ENCODE measurements at places on chromosomes 6 and 20.

DNA sequence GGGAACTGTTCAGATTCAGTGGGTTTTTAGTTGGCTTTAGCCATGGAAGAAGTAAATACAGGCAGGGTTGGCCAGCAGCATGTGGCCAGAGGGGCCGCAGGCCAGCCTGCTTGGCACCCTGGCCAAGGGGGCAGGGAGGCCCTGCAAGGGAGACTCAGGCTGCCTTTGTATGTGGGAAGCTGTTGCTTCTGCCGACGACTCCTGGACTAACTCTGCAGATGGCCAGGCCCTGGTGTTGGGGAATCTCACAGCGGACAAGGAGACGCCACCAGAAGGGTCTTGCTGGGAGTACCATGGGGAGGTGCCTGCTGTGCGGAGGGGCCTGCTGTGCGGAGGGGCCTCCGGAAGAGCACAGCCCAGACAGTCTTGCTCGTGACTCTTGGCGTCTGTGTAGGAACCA, 25.2 kb downstream of the PYGB start:
- DNase-seq = no peak

- no peak for DNase-seq
Measured at GRCh38 chr6:15518878-15519277, 143.9 kb downstream of the DTNBP1 start.

GRCh38 chr6:161439093-161439492, 165.2 kb upstream of the AGPAT4 start:
- DNase-seq = peak; percentile 89

DNA sequence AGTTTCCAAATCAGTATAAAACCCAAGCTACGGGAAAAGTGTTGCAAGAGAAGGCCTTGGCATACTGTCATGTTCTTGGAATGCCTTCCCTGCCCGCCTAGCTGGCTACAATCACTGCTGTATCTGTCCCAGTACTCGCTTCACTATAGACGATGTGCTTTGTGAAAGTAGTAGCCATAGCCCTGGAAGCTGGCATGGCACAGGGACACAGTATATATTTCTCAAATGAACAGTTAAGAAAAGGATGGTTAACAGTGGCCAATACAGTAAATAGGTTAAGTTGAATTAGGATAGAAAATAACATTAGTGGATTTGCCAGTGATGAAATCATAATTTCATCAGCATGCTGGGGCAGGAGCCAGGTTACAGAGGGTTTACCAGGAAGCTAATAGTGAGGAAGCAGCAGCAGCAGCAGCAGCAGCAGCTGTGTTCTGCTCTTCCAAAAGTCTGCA, 499.3 kb downstream of the CDKAL1 start:
- DNase-seq = peak; percentile 84

- no peak for DNase-seq
Measured at GRCh38 chr6:402901-403658, 11.5 kb downstream of the IRF4 start.

- DNase-seq = no peak
Measured at GRCh38 chr6:81843302-81843701, 90.8 kb upstream of the TENT5A start.

DNA sequence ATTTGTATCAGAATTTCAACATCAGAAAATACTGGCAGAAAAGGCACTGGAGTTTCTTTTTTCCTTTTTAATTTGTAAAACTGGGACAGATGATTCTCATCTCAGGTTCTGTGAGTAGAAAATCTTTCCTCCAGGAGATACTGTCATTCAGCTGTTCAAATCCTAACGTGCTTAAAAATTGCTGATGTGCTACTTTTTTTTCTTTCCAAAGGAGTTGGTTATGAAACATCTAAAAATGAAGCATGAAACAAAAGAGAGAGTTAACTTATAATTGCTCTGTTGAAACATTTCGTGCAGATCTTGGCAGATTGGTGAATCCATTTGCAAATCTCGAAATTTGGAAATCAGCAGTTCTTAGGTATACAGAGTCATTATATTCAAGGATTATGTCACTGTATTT, 622.6 kb downstream of the RNF144B start:
- no peak for DNase-seq

- peak; percentile 62 for DNase-seq
Measured at GRCh38 chr20:47999166-47999565, 213.9 kb upstream of the SULF2 start.

GRCh38 chr20:61487346-61487996, 235.4 kb downstream of the CDH4 start:
- DNase-seq = no peak

GRCh38 chr6:47380251-47380650, 70.5 kb upstream of the TNFRSF21 start:
- DNase-seq = no peak

DNA sequence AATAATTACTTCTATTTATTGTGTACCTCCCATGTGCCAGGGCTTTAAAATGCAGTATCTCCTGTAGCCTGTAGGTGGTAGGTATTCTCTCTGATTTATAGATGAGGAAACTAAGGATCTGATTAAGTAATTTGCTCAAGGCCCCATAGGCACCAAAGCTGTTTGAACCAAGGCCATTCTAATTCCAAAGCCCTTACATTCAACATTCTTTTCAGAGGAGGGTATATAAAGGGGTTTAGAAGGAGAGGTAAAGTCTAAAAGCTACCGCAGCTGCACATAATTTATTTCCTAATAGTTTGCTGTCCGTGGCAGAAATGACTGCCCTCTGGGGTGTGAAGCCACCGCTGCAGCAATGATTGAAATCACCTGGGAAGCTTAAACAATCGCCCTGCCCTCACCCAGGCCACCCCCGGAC, 95.0 kb upstream of the FAM8A1 start:
- peak; percentile 36 for DNase-seq

- peak; percentile 35 for DNase-seq
Measured at GRCh38 chr6:1240766-1241318, 71.1 kb upstream of the FOXQ1 start.

GRCh38 chr6:33839399-33840047, 35.7 kb upstream of the MLN start:
- no peak for DNase-seq

GRCh38 chr20:31968291-31969126, 558 bp downstream of the XKR7 start:
- DNase-seq = peak; percentile 51

DNA sequence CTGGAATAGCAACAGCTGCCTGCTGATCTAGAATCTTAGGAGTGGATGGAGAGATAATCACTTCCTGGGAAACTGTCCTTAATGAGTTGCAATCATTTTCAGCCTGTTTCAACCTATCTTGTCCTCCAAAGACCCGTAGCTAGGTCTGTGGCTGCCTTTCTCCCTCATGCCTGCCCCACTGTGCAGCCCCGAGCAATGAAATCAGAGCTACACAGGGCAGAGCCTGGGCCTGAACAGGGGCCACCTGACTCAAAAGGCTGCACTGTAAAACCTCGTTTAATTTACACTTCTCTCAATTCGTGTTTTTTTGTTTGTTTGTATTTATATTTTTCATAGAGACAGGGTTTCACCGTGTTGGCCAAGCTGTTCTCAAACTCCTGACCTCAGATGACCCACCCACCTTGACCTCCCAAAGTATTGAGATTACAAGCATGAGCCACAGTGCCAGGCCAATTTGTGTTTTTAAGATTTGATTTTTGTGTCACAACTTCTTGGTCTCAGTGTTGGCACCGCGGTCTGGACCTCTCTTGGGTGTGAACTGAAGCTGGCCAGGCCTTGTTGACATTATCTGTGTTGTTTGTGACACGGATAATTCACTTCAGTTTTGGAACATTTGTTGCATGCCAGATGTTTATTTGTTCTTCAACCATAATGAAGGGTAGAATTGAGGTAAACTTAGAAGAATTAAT, 21.5 kb downstream of the GGTLC1 start:
- no peak for DNase-seq

DNA sequence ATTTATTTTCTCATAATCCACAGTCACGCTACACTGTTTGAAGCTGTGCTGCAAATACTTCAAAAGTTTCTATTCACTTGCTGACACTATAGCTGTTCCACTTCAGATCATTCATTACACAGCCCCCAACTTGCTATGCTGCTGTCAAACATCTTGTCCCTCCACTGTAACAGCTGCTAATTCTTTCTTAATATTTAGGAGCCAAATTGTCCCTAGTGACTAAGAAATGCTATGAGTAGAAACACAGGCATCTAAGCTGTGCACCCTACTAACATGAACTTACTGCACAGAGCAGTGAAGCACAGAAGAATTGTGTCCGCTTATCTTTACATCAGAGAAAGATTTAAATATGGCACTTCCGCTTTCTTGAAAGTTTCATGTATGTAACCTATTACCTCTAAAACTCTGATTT, 91.3 kb downstream of the PDE10A start:
- peak; percentile 26 for DNase-seq

GRCh38 chr20:25573288-25574251, 11.8 kb downstream of the NINL start:
- peak; percentile 31 for DNase-seq

DNA sequence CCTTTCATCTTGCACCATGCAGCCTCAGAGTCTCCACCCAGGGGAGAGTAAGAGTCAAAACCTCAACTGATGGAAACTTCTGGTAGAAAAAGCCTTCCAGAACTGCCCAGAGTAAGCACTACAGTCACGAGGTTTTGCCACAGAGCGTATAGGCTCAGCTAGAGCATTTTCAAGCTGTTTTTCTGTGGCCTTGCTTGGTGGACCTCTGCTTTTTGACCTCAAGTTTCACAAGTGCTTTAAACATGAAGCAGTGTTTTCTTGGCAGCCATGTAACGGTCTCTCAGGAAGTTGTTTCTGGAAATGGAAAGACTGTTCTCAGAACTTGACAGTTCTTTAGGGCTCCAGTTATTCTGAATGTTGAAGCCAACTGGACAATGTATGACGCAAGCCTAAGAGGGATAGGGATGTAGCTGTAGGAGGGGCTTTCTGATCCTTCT, 146.5 kb downstream of the ZDHHC14 start:
- DNase-seq = no peak

DNA sequence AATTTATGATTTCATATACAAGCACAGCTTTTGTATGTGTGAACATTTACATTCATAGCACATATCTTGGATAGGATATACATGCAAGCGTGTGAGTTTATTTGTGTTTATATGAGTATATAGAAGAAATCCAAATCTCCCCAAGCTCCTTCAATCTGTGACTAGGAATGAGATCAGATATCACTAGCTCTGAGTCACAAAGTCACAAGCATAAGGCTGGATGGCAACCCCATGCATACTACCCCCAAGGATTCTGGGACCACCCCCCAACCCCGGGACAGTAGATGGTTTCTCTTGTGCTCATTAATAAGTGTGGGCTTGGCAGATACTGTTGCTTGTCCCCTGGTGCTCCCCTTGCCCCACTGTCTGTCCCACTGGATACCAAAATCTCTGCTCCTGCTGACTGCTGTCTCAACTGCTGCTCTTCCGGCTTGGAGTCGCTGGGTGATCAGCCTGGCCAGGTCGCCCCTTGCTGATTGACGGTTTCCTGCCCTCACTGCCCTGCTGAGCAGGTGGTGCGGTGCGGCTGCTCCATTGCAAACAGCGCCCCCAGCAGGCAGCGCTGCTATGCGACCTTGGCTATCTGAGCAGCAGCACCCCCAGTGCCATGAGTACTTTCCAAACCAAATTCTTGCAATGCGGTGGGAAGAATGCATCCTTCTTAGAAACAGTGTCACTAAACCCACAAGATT, 279.4 kb downstream of the CD83 start:
- DNase-seq = peak; percentile 18

GRCh38 chr6:35164277-35164676, 23.1 kb upstream of the TCP11 start:
- no peak for DNase-seq

GRCh38 chr6:99575544-99576227, 7.2 kb upstream of the CCNC start:
- no peak for DNase-seq

GRCh38 chr6:145736661-145737144, 1.4 kb upstream of the EPM2A start:
- DNase-seq = no peak

GRCh38 chr6:5424726-5425125, 163.4 kb downstream of the FARS2 start:
- DNase-seq = peak; percentile 61

- DNase-seq = no peak
Measured at GRCh38 chr6:43515808-43516207, 918 bp downstream of the YIPF3 start.

DNA sequence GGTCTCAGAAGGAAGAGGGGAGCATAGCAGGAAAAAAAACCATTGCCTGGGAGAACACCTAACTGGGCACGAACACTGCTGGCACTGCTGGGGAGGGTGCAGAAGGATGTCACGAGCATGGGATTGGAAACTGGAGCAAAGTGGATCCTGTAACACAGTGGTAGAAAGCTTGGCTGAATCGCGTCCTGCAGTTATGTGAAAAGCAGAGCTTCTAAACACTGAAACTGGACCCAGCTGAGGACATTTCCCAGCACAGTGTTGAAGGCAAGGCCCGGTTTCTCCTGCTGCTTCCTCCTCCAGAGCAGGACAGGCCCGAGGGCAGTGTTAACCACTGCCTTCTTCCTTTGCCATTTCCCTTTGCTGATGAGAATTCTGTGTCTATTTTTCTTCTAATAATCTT, 6.7 kb downstream of the APMAP start:
- DNase-seq = no peak

- DNase-seq = no peak
Measured at GRCh38 chr6:25925876-25926275, 4.6 kb downstream of the SLC17A2 start.

GRCh38 chr20:25071734-25072133, 10.2 kb downstream of the VSX1 start:
- DNase-seq = no peak

DNA sequence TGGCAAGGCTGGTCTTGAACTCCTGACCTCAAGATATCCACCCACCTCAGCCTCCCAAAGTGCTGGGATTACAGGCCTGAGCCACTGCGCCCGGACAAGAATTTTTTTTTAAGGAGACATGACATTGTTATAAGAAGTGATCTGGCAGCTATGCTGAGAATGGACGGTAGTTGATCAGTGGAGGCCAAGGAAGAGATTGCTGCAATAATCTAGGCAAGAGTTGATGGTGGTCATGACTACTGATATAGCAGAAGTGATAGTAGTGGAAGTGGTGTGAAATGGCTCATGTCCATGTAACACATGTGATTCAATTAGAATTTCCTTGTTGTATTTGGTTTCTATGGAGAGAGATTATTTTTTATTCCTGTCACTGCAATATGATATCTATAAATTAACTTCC, 125.3 kb upstream of the CCN2 start:
- no peak for DNase-seq

GRCh38 chr20:38059832-38060231, 26.3 kb downstream of the RPRD1B start:
- DNase-seq = no peak

GRCh38 chr6:17865798-17866725, 121.4 kb downstream of the KIF13A start:
- peak; percentile 81 for DNase-seq

GRCh38 chr6:28251661-28252008, 434 bp downstream of the ZKSCAN4 start:
- no peak for DNase-seq

- no peak for DNase-seq
Measured at GRCh38 chr20:8443464-8444072, 311.5 kb downstream of the PLCB1 start.

- DNase-seq = no peak
Measured at GRCh38 chr6:19158586-19158985, 678.6 kb upstream of the ID4 start.

- no peak for DNase-seq
Measured at GRCh38 chr20:41320976-41321375, 3.4 kb upstream of the ZHX3 start.

Measured in fibroblast of skin of right quadriceps (primary cell).